Glutamatergic neuron (in vitro differentiated cells): ENCODE measurements at places on chromosomes 2 and 18. TPM values are rescaled to one million over a fixed set of nuclear protein-coding genes. Genes with fewer than 3 reads are reported as not detected.
A peak's percentile ranks its signal among the peaks of the same experiment; 100 is the strongest.

GRCh38 chr2:44470151-44470550, 108.4 kb downstream of the CAMKMT start:
- DNase-seq, result no peak

- DNase-seq, result no peak
Observed at GRCh38 chr18:2448565-2449151, 122.6 kb downstream of the METTL4 start.

DNA sequence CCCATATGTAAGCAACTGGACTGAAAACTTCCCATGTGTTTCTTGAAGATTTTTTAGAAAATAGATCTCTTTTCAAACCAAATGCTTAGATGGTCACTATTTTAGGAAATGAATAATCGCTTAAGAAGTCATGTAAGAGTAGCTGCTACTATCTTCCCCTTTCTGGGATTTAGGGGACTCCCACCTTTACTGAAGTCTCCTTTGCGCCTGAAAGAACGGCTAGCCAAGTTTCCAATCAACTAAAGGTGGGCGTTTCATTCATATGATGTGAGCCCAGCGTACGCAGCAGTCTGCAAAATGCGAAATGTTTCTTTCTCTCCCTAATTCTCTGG, 1.1 kb downstream of the DIPK1C start:
- DNase-seq, result no peak

DNA sequence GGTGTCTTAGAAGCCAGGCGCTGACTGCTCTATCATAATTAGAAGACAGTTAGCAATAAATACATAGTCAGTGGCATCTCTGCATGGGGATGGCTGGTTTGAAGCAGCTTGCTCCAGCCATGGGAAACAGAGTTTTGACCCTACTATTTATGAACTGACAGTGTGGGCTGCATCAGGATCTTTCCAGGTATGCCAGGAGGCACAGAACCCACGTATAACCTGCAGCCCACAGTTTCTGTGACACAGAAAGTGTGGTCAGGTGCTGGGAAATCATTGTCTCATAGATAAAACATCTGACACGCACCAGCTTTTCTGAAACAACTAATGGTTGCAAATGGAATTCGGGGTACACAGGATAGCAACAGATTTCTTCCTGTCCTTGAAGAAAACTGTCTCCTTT, 34.7 kb downstream of the INPP4A start:
- DNase-seq, result no peak

DNA sequence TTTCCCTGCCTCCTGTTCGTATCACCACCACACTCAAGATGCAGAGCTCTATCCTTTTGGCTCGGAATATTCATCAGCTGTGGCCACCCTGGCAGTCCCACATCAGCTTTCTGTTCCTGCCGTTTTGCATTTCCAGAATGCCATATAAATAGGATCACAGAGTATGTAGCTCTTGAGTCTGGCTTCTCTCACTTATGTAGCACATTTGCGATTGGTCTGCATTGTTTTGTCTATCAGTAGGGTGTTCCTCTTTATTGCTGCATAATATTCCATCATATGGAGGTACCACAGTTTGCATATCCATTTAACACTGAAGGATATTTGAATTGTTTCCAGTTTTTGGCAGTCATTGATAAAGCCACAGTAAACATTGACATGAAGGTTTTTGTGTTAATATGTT, 104.6 kb downstream of the SH3RF3 start:
- no peak for DNase-seq

GRCh38 chr2:187419808-187420207, 28.2 kb downstream of the CALCRL start:
- no peak for DNase-seq

GRCh38 chr2:194087089-194087958, 1569.7 kb upstream of the SLC39A10 start:
- no peak for DNase-seq

GRCh38 chr2:31319406-31320175, 85.6 kb downstream of the EHD3 start:
- no peak for DNase-seq

GRCh38 chr18:51082571-51083267, 52.7 kb downstream of the SMAD4 start:
- no peak for DNase-seq

DNA sequence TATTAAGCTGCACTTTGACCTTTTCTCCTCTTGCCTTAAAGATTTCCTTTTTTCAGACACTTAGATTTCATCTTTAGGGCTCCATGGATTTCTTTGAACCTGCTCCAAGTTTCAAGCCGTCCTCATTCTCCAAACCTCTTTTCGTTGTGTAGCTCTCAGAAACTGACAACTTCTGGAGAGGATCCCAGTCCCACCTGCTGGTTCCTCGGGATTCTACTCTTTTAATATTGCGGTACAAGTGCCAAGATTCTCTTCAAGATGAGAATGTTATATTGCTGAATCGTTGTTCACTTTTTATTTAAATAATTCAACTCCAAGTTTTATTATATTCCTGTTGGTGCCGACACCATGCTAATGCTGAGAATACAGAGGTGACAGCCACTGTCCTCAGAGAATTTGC, 141.1 kb downstream of the CDH20 start:
- DNase-seq, result no peak

GRCh38 chr2:23312996-23313606, 71.9 kb upstream of the KLHL29 start:
- DNase-seq, result peak; percentile 79

DNA sequence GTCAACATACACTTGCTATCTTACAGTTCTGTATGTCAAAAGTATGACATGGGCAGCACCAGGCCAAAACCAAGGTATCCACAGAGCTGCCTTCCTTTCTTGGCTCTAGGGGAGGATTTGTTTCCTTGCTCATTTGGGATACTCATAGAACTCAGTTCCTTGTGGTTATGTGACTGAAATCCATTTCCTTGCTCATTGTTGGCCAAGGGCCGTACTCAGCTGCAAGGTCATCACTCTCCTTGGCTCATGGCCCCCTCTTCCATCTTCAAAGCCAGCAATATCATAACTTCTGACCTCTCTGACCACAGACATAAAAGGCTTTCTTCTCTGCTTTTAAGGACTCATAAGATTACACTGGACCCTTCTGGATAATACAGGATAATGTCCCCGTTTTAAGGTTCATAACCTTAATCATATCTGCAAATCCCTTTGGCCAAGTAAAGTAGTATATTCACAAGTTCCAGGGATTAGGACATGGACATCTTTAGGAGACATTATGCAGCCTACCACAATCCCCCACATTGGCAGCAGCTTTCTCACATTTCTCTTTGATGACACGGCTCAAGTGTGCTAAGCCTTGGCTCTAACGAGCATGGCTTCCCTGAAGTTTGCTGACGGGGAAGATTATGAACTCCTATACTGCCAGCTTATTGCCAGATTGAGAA, 20.9 kb downstream of the TMEM237 start:
- no peak for DNase-seq

- DNase-seq, result peak; percentile 48
Observed at GRCh38 chr18:7370375-7370774, 139.5 kb downstream of the LRRC30 start.

DNA sequence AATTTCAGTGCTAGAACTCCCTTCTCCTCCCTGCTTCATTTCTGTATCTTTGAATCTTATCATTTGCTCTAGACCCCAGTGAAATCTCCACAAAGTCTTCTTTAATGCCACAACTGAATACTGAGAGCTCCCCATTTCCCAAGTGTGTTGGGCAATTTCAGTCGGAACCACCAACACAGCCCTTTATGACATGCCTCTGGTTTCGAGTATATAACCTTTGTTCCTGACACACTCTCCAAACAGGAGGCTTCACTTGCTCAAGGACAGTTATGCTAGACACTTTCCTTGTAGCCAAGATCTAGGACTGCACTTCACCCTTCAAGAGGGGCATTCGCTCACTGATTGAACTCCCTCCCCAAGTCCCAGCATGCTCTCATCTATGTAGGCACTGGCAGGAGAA, 18.6 kb upstream of the TTR start:
- DNase-seq, result no peak

DNA sequence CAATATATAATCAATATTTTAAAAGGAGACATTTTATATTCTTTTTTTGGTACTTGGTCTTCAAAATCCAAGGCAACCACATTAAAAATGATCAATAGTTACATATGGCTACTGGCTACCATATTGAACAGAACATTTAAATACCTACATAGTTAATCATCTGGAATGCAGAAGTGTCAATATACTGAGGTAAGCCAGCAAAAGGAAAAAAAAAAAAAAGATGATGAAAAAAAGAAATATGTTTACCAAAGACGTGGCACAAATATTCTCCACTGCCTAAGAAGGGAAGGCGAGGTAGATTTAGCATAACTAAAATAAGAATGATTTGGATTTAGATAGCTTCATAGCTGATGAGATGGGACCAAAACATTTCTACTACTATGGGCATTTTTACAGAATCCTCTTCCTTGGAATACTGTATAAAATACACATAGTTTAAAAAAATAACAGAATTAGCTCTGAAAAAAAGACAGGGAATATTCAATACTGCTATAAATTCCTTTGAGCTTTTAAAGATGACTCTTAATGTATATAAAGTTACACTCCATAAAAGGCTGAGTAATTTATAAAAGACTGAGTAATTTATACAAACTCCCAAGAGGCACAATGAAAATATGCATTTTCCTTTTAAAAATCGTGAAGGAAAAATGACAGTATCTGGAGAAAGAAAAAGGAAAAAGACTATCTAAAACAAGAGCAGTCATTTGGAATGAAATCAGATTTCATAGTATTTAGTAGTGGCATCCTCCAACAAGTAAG, 63.5 kb downstream of the CDH2 start:
- no peak for DNase-seq

GRCh38 chr2:142926445-142926844, 49.0 kb downstream of the KYNU start:
- no peak for DNase-seq

GRCh38 chr18:70359071-70359470, 70.2 kb downstream of the SOCS6 start:
- no peak for DNase-seq

DNA sequence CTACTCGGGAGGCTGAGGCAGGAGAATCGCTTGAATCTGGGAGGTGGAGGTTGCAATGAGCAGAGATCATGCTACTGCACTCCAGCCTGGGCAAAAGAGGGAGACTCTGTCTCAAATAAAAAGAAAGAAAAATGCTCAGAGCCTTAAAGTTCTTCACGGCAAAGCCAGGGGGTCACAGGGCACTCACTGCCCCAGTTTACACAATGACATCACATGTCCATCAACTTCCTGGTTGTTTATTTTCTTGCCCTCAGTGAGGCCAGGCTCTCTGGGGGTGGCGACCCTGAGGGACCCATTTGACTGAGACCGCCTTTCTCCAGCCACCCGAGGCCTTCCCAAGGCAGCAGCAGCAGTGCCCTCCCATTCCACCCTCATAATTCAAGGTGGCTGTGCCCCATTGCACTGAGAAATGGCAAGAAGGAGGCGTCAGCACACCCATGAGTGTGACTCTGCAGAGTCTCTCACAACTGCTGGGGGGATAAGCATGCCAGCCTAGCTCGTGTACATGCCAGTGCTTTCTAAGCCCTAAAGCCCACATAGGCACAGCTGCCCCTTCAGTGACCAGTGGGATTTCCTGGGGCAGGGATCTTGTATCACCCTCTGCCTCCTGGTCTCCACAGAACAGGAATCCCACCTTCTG, 50.0 kb downstream of the SFXN5 start:
- no peak for DNase-seq

DNA sequence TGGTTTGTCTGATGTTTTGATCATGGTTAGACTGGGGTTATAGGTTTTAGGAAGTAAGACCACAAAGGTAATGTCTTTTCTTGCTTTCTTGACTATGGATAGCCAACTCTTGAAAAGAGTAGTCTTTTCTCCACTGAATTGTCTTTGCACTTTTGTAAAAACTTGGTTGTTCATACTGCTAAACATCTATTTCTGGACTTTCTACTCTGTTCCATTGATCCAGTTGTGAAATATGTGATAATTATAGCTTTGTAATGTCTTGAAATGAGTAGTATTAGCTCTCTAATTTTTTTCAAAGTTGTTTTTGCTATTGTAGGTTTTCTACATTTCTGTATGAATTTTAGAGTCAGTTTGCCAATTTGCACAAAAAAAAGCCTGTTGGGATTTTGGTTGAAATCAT, 13.1 kb upstream of the UGT1A9 start:
- DNase-seq, result no peak

GRCh38 chr2:27809761-27810241, 38.3 kb downstream of the MRPL33 start:
- no peak for DNase-seq

DNA sequence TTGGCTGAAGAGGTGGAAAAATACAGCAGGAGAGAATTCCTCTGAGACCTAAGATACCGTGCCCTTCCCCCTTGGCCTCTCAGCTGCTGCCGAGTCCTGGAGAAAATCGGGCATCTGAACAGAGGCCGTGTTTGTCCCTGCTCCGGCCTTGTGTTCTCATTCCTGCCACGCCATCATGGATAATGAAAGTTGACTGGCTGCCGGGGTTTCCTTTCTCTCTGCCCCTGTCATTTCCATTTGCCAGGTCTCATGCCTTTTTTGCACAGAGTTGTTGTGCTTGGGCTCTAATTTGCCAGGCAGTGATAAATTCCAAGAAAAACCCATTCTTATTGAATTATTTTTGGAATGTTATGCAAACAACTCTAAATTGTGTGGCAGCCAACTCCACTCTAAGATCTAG, 496.9 kb upstream of the TNP1 start:
- DNase-seq, result no peak

The RNU2-63P gene
- 8.2 TPM for total RNA-seq

The PJVK gene
- 2.0 TPM for total RNA-seq

The MOCOS gene
- total RNA-seq, result 1.3 TPM

The KCNG2 gene
- 1.6 TPM for total RNA-seq

The IL1R1 gene
- 0.17 TPM for total RNA-seq

The CCDC178 gene
- total RNA-seq, result not detected

The APOB gene
- not detected for total RNA-seq

The LMAN2L gene
- total RNA-seq, result 14.0 TPM

The C2orf80 gene
- not detected for total RNA-seq

The PAIP2B gene
- 15.6 TPM for total RNA-seq

The KLHL41 gene
- not detected for total RNA-seq
